Stimulated activated CD4-positive, alpha-beta T cell treated with anti-CD3 and anti-CD28 coated beads, Interleukin-12 subunit alpha, Interleukin-12 subunit beta, amount 100 ng/mL, for 4 hours (primary cell): ENCODE measurements at places on chromosomes 1 and 21.
A peak's percentile ranks its signal among the peaks of the same experiment; 100 is the strongest.

DNA sequence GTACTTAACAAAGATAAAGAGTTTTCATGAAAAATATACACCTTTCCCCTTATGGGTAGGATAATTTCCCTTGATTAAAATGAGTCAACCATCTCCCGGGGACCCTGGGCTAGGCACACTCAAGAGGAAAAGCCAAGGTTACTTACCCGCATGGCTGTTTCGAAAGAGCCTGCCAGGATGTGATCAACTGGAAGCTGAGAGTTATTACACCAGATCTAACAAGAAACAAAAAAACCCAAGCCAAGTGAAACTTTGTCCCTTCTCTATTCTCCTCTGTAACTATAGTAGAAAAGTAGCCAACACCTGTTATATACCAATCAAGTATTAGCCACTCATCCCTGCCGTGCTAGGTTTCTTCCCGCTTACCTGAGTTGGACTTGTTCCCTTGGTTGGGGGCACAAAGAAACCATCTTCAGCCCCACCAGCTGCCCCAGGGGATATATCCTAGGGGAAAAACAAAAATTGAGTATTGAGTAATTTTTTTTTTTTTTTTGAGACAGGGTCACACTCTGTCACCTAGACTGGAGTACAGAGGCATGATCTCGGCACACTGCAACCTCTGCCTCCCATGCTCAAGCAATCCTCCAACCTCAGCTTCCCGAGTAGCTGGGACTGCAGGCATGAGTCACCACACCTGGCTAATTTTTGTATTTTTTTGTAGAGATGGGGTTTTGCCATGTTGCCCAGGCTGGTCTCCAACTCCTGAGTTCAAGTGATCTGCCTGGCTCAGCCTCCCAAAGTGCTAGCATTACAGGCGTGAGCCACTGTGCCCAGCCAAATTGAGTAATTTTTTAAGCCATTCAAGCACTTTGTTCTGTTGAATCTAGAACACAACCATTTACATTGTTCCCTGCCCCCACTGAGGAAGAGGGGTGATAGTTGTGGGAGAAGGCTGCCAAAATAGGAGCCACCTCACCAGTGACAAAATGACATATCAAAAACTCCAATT lies 8.4 kb upstream of the PEX19 start:
- DNase-seq = no peak

- DNase-seq = no peak
Measured at GRCh38 chr1:164265232-164265631, 293.8 kb upstream of the PBX1 start.

DNA sequence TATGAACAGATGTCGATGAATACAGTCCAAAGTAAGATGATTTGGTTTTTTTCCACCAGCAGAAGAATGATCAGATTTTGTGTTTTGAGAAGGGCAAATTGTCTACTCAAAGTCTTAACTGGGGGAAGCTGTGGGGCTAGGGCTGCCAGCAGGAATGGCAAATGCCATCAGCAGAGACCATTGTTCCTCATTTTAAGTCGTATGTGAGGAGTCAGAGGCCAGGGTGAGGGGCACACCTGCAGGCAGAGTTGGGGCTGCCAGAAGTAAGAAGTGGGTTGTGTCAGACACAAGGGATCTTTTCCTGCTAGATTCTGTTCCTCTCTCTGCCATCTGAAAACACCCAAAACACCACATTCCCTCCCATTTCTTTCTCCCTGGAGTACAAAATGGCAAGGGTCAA lies 8.7 kb downstream of the PARK7 start:
- no peak for DNase-seq

DNA sequence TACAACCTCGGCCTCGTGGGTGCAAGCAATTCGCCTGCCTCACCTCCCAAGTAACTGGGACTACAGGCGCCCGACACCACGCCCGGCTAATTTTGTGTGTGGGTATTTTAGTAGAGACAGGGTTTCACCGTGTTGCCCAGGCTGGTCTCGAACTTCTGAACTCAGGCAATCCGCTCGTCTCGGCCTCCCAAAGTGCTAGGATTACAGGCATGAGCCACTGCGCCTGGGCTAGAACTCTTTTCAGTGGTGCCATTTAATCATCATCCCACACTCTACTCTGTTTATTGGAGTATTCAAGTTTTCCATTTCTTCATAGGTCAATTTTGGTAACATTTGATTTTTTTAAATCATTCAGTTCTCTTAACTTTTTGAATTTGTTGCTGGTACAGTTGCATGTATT lies 101.3 kb downstream of the DHRS3 start:
- no peak for DNase-seq

GRCh38 chr1:175120511-175120910 lies 52.9 kb downstream of the TNN start:
- DNase-seq = no peak

- DNase-seq = no peak
Measured at GRCh38 chr1:170675865-170676264, 11.9 kb downstream of the PRRX1 start.

- DNase-seq = peak; percentile 46
Measured at GRCh38 chr1:33349081-33349759, 28.3 kb upstream of the A3GALT2 start.

DNA sequence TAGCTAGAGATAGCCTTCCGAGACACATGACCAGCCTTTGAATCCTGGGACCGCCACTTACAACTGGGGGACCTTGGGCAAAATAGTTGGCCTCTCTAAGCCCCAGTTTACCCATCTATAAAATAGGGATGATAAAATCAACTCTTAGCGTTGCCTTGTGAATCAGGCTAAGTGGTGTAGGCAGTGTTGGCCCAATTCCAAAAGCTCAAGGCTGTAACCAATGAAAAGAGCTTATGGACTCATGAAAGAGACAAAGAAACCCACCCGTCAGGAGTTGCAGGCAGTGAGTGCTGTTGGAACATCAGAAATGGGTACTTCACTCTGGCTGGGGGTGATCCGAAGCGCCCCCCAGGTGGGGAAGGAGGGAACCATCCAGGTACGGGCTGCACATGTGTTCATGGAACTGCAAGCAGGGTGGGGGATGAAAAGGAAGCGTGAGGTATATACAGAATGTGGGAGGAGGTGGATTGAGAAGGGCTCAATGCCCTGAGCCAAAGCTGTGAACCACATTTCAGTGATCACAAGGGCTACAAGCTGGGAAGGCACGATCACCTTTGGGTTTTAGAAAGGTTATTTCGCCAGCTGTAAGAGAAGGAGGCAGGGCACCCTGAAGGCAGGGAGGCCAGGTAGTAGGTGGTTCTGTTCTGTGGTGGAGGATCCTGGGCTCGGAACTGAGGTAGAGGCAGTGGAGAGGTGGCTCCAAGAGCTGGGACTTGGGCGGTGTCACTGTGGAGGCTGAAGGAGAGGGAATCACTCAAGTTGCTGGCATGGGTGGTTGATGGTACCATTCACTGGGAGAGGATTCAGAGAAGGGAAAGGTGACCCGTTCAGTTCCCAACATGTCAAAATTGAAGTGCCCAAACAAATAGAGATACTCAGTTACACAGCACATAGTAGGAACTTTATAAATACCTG lies 11.4 kb upstream of the KIAA1614 start:
- no peak for DNase-seq

DNA sequence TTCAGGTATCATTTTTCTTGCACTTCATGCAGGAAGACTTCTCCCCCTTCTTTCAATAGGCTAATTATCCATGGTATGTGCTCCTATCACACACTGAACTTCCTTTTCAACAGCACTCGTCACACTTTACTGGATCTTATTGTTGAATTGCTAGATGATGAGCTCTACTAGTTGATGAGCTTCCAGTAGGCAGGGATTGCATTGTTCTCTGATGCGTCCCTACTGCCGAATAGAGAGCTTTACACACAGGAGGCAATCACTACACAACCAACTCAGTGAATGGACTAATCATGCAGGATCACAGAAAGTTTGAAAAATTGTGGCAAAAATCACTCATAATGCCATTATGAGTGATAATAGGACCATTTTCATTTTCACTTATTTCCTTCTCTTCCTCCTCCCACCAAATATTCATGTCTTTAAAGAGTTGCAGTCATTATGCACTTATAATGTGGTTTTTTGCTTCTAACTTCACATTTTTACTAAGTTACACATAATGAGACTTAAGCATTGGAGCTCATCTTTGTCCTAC lies 128.1 kb upstream of the ZNF648 start:
- no peak for DNase-seq

DNA sequence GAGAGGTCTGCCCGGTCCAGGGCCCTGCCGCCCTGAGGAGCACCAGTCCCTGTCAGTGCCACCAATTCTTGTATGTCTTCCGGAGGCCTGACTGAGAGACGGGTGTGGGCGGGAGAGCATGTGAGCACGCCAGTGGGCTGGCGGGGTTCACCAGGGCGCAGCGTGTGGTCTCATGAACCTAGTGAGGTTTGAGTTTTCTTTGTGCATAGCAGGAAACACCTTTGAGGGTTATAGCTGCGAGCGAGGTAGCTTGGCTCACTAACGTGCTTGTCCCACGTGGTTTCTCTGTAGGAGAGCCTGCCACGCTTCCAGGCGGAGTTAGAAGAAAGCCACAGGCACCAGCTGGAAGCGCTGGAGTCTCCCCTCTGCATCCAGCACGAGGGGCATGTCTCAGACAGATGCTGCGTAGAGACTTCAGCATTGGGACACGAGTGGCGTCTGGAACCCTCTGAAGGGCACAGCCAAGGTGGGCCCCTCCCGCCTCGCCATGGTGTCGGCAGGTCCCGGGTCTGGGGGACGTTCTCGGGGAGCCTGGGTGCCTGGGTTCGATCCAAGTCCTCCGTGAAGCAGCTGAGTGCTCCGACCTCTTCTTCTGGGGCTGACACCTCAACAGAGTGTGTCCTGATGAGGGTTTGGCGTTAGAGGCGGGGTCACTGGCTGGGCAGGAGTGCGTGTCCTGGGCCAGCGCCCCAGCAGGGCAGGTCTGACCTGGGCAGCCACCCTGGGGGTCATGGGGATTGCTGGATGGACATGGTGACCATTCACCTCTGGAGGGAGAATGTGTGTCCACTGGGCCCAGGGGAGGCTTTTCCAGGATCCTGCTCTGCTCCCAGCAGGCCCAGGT lies 31.4 kb downstream of the PCNT start:
- no peak for DNase-seq

GRCh38 chr21:41777951-41778815 lies 11.3 kb upstream of the RIPK4 start:
- no peak for DNase-seq

DNA sequence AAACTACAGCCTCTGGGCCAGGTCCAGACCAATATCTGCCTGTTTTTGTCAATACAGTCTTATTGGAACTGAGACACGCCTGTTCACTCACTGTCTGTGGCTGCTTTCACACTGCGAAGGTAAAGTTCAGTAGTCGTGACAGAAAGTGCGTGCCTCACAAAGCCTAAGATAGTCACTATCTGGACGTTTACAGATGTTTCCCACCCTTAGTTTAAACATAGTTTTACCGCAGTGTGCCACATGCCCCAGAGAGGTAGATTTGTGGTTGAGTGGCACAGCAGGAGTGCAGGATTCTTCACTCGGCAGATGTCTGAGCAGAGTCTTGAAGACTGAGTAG lies 61.9 kb downstream of the NFASC start:
- no peak for DNase-seq

DNA sequence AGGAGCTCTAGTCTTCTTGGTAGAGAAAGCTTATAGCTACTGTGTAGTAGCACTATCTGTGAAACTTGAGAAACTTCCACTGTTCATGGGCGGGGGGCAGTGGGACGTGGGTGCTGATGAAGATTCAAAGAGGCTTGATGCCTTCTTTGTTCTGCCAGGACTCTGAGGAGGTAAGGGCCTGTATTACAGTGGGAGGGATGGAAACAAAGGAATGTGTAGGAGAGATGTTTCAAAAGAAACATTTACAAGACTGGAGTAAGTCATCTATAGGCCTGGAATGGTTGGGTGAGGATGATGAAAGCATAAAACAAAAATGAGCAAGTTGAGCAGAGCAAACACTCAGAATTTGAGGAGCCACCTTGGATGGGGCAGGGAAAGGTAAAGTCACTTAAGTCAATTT lies 89.4 kb downstream of the C1orf21 start:
- no peak for DNase-seq

- DNase-seq = no peak
Measured at GRCh38 chr1:25447547-25447946, 16.9 kb downstream of the MACO1 start.

- no peak for DNase-seq
Measured at GRCh38 chr1:248625971-248626370, 8.9 kb downstream of the OR2T11 start.

- no peak for DNase-seq
Measured at GRCh38 chr1:187121661-187122060, 292.9 kb downstream of the PLA2G4A start.

DNA sequence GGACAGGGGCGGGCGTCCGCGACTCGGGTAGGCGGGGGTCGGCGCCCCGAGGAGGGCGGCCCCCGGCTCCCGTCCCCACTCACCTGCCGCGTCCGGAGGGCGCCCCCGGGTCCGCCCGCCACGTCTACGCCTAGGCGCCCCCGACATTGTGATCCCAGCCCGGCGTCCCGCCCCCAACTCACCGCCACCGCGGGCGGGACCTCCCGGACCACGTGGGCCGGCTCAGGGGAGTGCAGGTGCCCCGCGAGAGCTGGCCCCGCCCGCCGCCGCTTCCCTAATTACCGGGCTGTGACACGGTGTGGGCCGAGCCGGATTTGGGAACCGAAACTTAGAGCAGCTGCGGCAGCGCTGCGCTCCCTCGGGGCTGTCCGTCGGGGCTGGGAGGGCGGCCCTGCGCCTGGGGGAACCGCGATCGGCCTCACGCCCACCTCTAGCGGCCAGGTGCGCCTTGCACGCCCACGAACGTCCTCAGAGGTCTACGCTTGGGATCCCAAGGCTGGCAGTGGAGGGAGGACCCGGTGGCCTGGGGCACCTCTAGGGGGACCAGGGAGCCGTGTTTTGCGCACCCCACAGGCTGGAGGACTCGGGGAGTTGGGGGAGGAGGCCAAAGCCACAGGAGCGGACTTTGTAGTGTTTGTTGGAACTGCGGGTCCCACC lies 521 bp upstream of the NADK start:
- peak; percentile 73 for DNase-seq

DNA sequence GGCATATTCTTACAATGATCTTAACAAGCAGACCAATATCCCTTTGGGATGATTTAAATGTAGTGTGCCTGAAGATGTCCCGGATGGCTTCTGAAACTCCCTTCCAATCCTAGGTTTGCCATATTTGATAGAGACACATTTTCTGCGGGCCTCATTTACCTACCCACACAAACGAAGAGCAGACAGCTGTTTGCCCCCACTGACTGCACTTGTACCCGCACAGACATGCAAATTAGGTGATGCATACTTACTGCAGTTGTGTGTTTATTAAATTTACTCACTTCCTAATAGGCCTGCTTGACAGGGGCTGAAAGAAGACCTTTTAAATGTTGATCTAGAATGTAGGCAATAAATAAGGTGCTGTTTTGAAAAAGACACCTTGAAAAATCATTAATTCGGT lies 257.9 kb upstream of the RRP15 start:
- no peak for DNase-seq

- DNase-seq = no peak
Measured at GRCh38 chr1:210828996-210829596, 304.9 kb downstream of the KCNH1 start.

GRCh38 chr1:240111558-240111957 lies 19.9 kb downstream of the FMN2 start:
- no peak for DNase-seq
